Hematopoietic multipotent progenitor cell (in vitro differentiated cells): ENCODE measurements at places on chromosomes 1 and 21.

- no peak for DNase-seq
These were observed 176.8 kb upstream of the PDE4B start for GRCh38 chr1:65615859-65616258.

DNA sequence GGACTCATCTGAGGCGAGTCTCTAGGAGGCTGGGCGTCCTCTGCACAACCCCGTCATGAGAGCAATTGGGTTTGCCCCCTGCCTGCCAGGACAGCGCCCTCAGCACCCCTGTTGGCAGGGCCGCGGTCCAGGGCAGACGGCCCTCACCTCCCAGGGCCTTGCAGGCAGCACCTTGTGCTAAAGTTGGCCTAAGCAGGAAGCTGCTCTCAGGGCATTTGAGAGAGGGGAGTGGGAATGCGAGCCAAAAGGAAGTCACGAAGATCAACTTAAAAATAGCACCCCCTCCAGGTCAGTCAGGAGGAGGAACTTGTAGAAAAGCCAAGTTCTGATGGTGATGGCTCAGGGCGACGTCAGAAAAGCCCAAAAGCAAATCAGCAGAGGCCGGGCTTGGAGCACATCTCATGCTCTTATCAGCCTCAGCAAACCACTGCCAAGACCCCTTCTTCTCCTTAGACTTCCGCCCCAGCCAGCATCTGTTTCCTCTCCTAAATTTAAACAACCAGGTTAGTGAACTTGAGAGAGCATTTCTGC, 12.6 kb upstream of the ADORA3 start:
- DNase-seq: peak; percentile 96

GRCh38 chr21:35465741-35466140, 416.6 kb upstream of the RUNX1 start:
- DNase-seq: no peak

GRCh38 chr1:210438928-210439841, 110.5 kb downstream of the HHAT start:
- no peak for DNase-seq

- no peak for DNase-seq
These were observed 488.7 kb upstream of the USP24 start for GRCh38 chr1:55703726-55704363.

- DNase-seq: no peak
These were observed 142.4 kb downstream of the AK5 start for GRCh38 chr1:77424236-77424635.

DNA sequence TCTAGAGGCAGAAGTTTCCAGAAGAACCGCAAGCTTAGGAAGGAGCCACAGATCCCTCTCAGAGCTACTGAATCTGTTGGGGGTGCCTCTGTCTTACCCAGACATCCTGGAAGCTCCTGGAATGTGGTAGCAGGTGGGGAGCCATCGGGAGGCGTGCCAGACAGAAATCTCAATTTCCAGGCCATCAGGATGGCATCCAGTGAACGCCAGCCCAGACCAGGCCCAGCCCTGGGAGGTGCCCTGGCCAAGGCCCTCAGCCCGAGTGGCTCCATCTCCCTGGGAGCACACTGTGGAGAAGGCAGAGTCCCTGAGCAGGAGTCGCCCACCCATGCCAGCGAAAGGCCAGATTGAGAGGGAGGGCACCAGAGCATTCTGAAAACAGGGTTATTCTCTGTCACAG, 2.5 kb downstream of the ABCA4 start:
- no peak for DNase-seq

- DNase-seq: no peak
These were observed 91.2 kb upstream of the NGF start for GRCh38 chr1:115429241-115429640.

GRCh38 chr1:3245344-3245743, 176.3 kb downstream of the PRDM16 start:
- DNase-seq: no peak

DNA sequence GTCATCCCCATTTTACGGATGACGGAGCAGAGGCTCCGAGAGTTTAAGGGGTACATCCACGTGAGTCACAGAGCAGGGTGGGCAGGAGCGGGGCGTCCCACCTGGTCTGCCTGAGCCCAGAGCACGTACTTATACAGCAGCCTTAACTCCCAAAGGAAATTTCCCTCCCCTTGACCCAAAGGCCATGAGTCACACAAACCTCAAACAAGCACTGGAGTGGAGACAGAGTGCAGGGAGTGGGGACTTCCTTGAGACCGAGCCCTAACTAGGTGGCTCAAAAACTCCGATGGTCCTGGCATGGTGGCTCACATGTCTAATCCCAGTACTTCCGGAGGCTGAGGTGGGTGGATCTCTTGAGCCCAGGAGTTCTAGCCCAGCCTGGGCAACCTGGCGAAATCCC, 141.6 kb upstream of the KLHDC7A start:
- no peak for DNase-seq

- DNase-seq: no peak
These were observed 92.0 kb upstream of the HAO2 start for GRCh38 chr1:119276558-119276957.

DNA sequence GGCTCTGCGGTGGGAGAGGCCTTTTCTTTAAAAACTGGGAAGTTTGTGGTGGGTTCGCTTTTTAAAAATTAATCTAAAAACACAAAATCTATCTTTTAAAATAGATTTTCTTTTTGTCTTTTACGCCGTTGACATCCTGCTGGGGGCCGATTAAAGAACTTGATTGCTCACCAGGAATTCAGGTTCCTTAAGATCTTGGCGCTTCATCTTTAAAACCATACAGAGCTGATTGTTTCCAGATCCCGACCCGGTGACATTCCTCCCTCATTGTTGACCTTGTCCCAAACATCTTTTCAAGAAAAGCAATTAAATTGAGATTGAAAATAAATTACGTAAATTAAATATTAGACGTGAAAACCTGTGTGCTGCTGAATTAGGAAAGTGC, 546 bp upstream of the ZNF697 start:
- no peak for DNase-seq

- no peak for DNase-seq
These were observed 1.5 kb upstream of the HSPA13 start for GRCh38 chr21:14384453-14384852.

- DNase-seq: no peak
These were observed 60.0 kb downstream of the PIK3CD start for GRCh38 chr1:9711466-9712020.
